ENCODE measurements at places on chromosomes 5 and 9. TPM values are rescaled to one million over a fixed set of nuclear protein-coding genes. Genes with fewer than 3 reads are reported as not detected.

DNA sequence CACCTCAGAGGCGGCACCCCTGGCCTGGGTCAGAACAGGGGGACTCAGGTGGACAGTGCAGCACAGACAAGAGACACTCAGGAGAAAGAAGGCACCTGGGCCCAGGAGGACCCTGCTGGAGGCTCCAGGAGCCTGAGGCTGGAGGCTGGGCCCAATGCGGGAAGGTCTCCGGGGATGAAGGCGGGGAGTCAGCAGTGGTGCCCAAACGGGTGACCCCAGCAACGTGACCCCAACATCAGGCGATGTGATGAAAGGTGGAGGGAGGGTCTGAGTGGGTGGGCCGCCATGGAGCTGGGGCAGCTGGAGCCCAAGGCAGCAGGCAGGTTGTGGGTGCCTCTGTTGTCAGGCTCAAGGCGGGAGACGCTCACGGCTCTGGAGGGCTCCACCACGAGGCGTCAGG, 37.5 kb downstream of the LPCAT1 start:
- DNase-seq, result no peak
- no peak overlapping the region for H3K27ac ChIP-seq
- no peaks in the 10 kb centered on the region for H3K4me1 ChIP-seq

DNA sequence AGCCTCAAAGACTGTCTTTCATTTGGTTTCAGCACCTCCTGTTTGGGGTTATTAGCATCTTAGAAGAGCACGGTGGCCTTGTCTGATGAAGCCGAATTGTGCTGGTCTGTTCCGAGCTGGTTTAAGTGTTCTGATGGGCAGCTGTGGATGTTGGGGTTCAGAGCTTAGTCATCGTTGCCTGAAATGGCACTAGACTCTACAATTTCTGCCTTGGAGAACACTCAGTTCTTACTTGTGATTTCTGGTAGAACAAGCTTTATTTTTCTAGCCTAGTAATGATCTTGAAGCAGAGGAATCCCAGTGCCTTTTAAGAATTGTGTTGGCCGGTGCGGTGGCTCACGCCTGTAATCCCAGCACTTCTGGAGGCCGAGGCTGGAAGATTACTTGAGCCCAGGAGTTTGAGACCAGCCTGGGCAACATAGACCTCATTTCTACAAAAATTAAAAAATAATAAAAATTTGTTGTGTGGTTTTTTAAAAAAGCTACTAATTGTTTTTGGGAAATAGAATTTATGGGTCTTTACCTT, 7.8 kb downstream of the FBXW5 start:
- no peak overlapping the region for H3K27ac ChIP-seq
- peaks cover 24% of the 10 kb centered on the region for H3K4me1 ChIP-seq
- no peak overlapping the region for H3K4me3 ChIP-seq
- DNase-seq, result no peak
- H3K36me3 ChIP-seq, result peaks cover 30% of the 10 kb centered on the region

DNA sequence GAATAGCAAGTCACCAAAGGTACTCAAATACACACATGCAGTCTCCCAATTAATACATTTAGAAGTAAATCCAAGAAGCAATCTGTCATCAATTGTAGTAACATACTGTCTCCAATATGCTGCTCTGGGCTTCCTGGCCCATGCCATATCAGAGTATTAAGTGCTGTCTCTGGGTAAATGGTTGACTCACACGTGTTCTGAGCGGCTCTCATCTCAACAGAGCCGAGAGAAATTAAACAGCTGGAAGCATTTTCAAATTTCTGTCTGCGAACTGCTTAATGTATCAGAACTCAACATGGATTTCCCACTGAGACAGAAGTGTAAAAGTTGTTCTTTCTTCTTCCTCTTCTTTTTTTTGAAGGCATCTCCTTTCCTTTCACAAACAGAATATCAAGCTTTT, 247.3 kb upstream of the TAS2R1 start:
- H3K27me3 ChIP-seq, result no peaks in the 10 kb centered on the region
- DNase-seq, result no peak
- no peaks in the 10 kb centered on the region for H3K4me1 ChIP-seq
- H3K36me3 ChIP-seq, result no peaks in the 10 kb centered on the region
- no peak overlapping the region for H3K27ac ChIP-seq

DNA sequence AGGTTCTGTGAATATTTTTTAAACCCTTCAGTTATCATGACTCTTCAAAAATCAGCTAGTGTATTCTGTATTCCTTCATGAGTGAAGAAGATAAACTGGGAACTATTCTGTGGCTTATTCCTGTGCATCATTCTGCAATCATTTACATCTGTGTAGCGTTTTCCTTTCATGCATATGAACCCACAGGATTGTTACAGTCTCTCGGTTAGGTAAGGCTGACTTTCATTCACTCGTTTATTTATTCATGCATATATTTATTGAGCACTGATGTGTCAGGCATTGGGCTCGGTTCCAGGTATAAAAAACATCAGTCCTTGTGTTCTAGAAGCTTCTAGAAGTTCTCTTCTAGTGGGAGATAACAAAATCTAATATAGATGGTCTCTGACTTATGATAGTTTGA, 318.4 kb downstream of the MAN2A1 start:
- no peaks in the 10 kb centered on the region for H3K4me1 ChIP-seq
- no peak overlapping the region for H3K4me3 ChIP-seq
- H3K27ac ChIP-seq, result no peak overlapping the region
- H3K36me3 ChIP-seq, result no peaks in the 10 kb centered on the region
- no peak for DNase-seq

GRCh38 chr5:54754420-54754819, 231.0 kb downstream of the ESM1 start:
- no peak overlapping the region for H3K27ac ChIP-seq
- no peaks in the 10 kb centered on the region for H3K4me1 ChIP-seq
- no peaks in the 10 kb centered on the region for H3K36me3 ChIP-seq

DNA sequence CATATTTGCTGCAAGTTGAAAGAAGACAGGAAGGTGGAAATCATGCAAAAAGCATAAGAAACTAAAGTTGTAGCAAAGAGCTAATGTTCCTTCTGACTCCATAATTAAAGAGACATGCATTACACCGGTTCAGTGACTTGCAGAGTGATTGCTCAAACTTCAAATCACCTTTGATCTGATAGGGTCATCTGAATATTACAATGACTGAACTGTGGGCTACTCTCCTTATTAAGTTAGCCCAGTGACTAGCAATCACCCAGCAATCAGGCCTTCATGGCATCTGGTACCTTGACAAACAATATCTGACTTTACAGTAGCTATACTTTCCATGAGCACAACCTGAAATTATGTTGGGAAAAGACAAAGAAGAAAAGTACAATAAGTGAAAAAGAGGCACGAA, 84.9 kb downstream of the NREP start:
- peaks cover 4% of the 10 kb centered on the region for H3K4me1 ChIP-seq
- DNase-seq, result no peak
- no peak overlapping the region for H3K27ac ChIP-seq
- no peaks in the 10 kb centered on the region for H3K27me3 ChIP-seq
- no peaks in the 10 kb centered on the region for H3K36me3 ChIP-seq
- H3K4me3 ChIP-seq, result no peak overlapping the region

DNA sequence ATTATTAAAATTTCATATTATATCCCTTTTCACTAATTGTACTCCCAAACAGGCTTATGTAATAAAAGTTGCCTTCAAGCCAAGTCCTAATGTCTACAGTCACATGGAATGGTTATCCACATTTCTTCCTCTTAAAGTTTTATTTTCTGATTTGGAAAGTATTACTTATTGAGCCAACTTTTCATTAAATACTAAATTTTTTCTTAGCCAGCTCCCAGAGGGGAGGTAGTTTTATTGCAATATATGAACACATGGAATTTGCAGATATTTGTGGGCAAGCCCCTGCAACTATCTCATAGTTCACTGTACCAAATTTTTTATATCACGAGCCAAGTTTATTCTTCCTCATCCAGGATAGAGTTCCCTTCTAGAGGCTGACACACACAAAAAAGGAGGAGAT, 332.8 kb upstream of the PTGER4 start:
- H3K4me3 ChIP-seq, result no peak overlapping the region
- H3K27ac ChIP-seq, result no peak overlapping the region
- no peak for DNase-seq
- no peaks in the 10 kb centered on the region for H3K36me3 ChIP-seq
- no peaks in the 10 kb centered on the region for H3K27me3 ChIP-seq

DNA sequence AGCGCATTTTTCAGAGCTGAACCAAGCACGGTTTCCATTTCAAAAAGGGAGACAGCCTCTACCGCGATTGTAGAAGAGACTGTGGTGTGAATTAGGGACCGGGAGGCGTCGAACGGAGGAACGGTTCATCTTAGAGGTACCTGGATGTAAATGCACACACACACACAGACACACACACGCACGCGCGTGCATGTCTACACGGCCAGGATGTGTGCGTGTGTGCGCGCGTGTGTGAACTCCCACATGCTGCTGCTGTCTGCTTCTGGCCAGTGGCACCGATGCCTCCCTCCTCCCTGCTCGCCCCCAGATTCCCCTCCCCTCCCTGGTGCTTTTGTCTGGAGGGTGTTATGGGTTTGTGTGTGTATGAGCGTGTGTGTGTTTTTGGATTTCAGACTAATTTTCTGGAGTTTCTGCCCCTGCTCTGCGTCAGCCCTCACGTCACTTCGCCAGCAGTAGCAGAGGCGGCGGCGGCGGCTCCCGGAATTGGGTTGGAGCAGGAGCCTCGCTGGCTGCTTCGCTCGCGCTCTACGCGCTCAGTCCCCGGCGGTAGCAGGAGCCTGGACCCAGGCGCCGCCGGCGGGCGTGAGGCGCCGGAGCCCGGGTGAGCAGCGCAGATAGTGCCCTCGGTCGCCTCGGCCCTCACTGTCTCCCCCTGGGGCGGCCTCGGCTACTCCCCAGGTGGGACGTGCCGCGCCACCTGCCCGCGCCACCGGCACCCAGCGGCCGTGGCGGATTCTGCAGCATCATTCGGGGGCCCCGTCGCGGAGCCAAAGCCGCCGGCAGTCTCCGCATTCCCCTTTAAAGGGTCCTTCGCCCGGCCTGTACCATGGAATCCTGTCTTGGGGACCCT, at the start of gene NTRK2:
Gene NTRK2, plus strand, starts transcription at position 442 of the 850 bp plus-strand sequence. CDS start 1,020 bp downstream, outside the sequence.
- H3K4me3 ChIP-seq, result peak within 1 kb of the TSS; percentile 69
- H3K4me1 ChIP-seq, result peaks cover 34% of the 10 kb centered on the region
- peaks cover 73% of the 10 kb centered on the region for H3K27me3 ChIP-seq
- H3K27ac ChIP-seq, result peak within 1 kb of the TSS; percentile 61
- DNase-seq, result peak; percentile 36

DNA sequence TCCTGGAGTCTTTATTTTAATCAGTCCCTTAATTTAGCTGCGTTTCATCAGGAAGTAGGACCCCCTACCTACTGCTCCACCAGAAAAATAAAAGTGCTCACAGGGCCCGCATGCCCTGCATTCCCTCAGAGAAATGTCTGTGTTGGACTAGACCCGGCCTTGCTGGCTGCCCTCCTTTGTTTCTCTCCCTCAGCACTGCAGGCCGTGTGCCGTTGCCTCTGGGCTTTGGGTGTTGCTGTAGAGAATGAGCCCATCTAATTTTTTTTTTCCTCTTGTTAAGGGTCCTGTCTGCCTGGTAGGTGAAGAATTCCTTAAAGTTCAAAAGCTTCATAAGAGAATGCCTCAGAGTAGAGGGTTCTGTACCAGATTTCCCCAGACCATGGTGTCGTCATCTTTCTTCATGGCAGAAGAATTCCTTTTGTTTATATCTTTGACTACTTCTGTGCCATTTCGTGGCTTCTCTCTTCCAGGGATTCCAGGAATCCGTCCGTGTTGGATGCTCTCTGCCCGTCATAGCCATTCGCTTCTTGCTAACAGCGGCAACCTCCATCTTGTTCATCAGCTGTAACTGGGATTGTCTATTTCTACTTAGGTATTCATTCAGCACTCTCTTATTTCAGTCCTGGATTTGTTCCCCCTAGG, 49.8 kb upstream of the ANGPTL2 start:
- no peaks in the 10 kb centered on the region for H3K27me3 ChIP-seq
- H3K27ac ChIP-seq, result no peak overlapping the region
- no peak overlapping the region for H3K4me3 ChIP-seq
- peaks cover 16% of the 10 kb centered on the region for H3K4me1 ChIP-seq
- no peaks in the 10 kb centered on the region for H3K36me3 ChIP-seq

DNA sequence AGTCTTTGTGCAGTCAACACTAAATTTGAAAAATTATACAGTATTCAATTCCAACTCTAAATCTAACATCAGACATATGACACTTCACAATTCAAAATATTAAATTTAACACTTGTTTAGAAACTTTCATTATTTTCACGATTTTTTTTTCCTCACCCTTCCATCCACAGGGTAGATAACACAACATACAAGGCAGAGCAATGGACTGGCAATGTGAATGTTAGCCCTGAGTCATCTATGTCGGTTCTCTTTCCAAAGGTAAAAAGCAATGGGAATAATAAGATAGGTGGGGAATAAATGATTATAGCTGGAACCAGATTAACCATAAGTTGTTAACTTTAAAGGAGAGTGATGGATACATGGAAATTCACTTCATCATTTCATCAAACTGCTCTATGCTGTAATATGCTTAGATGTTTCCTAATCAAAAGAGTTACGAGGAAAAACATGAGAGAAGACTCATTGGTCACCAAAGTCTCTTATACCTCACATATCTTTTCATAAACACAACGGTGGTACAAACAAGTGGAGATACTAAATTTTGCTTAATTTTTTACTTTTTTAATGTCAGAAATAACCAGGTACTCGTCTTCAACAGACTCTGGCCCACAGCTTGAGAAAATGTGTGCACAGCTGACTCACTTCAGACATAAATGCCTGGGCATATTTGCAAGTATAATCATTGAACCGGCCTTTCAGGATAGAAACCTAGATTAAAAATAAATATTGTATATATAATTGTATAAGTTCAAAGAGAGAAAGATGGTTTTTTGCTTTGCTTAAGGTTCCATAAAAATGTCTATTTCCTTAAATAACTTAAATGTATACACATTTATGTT, 23.0 kb downstream of the RFX3 start:
- H3K27me3 ChIP-seq, result no peaks in the 10 kb centered on the region
- no peak overlapping the region for H3K4me3 ChIP-seq
- peaks cover 11% of the 10 kb centered on the region for H3K4me1 ChIP-seq
- H3K36me3 ChIP-seq, result no peaks in the 10 kb centered on the region

The INSL6 gene
- total RNA-seq, result not detected

DNA sequence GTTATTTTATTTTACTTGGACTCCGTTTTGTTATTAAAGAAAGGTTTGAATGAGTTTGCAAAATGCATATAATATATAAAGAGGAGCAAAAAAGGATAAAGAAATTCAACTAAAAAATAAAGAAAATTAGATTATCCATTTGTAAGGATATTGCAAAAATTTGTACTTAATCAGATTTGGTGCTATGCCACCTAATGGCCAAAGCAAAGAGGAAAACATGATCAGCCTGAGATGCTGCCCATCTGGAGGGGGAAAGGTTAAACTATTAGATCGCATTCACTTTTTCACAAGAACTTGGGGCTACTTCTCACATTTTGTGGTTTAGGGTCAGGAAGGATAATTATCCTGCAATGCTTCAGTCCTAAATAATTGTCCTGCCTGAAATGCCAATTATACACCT, 350.6 kb downstream of the MLLT3 start:
- no peaks in the 10 kb centered on the region for H3K4me1 ChIP-seq
- H3K27ac ChIP-seq, result no peak overlapping the region
- no peaks in the 10 kb centered on the region for H3K36me3 ChIP-seq
- DNase-seq, result no peak
- no peaks in the 10 kb centered on the region for H3K27me3 ChIP-seq
- no peak overlapping the region for H3K4me3 ChIP-seq

Data from left ventricle myocardium inferior (tissue), 1 donor.